ENCODE measurements at places on chromosomes 3 and 15. TPM values are rescaled to one million over a fixed set of nuclear protein-coding genes. Genes with fewer than 3 reads are reported as not detected.

Gene XIRP1
- total RNA-seq: 616 TPM

Gene GPR149
- total RNA-seq: not detected

Gene FBXW12
- not detected for total RNA-seq

Gene COLQ
- 5.7 TPM for total RNA-seq

Gene MKRN3
- total RNA-seq: not detected

Gene MEX3B
- total RNA-seq: 2.0 TPM

DNA sequence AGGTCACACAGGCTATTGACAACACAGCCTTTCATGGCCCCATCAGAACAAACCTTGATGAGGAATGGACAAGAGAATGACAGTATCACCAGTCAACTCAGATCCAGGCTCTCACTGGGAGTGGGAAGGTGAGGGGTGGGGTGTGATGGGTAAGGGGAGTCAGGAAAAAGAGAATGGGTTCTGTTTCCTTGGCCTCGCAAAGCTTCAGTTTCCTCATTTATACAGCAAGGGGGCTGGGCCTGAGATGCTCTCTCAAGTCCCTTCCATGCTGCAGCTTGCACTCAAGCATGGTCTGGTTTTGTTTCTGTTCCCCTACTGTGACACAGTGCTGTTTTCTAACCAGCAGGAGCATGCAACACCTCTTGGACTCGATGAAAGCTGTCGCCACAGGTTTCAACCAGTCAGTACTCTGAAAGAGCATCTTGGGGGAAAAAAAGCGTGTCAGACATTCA lies 65.7 kb upstream of the IL12A start:
- no peak overlapping the region for H3K27ac ChIP-seq
- no peaks in the 10 kb centered on the region for H3K36me3 ChIP-seq
- no peak overlapping the region for H3K4me3 ChIP-seq
- H3K4me1 ChIP-seq: no peaks in the 10 kb centered on the region
- H3K27me3 ChIP-seq: no peaks in the 10 kb centered on the region

DNA sequence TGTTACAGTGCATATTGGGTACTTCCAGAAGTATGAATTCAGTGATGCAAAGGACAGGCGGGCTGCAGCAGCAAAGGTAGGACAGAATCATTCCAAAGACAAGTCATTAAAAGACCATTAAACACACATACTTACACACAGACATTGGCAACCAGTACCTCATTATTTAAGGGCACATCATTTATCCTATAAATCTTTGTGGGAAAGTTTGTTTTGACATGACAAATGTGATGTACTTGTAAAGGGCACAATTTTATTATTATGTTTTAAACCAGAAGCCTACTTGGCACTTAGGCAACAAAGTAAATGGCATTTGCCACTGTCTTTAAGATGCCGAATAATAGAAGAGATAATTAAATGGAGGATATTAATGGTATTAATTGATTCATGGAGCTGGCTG lies 22.7 kb downstream of the ARIH1 start:
- H3K36me3 ChIP-seq: peaks cover 8% of the 10 kb centered on the region
- DNase-seq: no peak
- peaks cover 53% of the 10 kb centered on the region for H3K4me1 ChIP-seq
- no peak overlapping the region for H3K27ac ChIP-seq

- no peak overlapping the region for H3K4me3 ChIP-seq
- H3K4me1 ChIP-seq: no peaks in the 10 kb centered on the region
- H3K27ac ChIP-seq: no peak overlapping the region
Measured at GRCh38 chr3:131907796-131908195, 127.0 kb downstream of the CPNE4 start.

DNA sequence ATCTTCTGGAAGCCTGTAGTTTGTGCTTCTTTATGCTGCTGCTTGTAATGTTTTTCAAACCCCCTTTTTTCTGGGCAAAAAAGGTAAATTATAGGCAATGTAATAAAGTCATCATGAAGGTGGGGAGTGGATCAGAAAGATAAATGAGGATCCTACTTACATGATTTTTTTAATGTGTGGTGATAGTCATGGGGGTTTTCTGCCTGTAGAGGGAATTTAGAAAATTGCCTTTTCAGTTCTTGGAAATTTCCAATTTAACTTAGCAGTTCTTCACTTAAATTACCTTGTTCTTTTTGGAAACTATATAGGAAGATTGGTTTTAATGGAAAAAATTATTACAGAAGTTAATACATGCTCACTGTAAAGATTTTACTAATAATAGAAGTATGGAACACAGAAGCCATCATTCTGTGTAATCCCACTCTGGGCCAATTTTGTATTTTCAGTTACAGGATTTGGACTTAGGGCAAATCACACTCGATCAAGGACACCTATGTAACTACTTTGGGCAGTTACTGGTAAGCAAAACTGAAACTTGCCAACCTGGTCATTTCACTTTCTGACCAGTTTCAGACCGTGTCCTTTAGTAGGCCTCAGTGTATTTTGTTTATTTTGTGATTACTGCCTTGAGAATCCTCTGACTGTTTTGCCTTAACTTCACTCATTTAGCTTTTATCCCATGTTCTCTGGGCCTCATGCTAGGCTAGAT lies 10.5 kb upstream of the SCAANT1 start:
- no peak overlapping the region for H3K27ac ChIP-seq
- H3K4me3 ChIP-seq: no peak overlapping the region
- no peaks in the 10 kb centered on the region for H3K27me3 ChIP-seq

- no peaks in the 10 kb centered on the region for H3K36me3 ChIP-seq
- no peak overlapping the region for H3K27ac ChIP-seq
- H3K4me1 ChIP-seq: no peaks in the 10 kb centered on the region
Measured at GRCh38 chr3:30908456-30909037, 14.1 kb upstream of the GADL1 start.

Measured in heart left ventricle (tissue), 16 donors.